H9 (cell line): ENCODE measurements at places on chromosomes 12 and 14. TPM values are rescaled to one million over a fixed set of nuclear protein-coding genes. Genes with fewer than 3 reads are reported as not detected.

FKBP11 gene
- total RNA-seq: 40.8 and 43.6 TPM in 2 replicates

ADAMTS20 gene
- total RNA-seq: 2.1 and 2.7 TPM in 2 replicates

ARHGEF40 gene
- total RNA-seq: 71.1 and 71.4 TPM in 2 replicates

SDR9C7 gene
- not detected in 2 replicates for total RNA-seq

C12orf75 gene
- total RNA-seq: 34.9 and 37.9 TPM in 2 replicates

DDHD1 gene
- 12.8 and 15.7 TPM in 2 replicates for total RNA-seq

MAP3K9 gene
- total RNA-seq: 18.3 and 20.0 TPM in 2 replicates

DNA sequence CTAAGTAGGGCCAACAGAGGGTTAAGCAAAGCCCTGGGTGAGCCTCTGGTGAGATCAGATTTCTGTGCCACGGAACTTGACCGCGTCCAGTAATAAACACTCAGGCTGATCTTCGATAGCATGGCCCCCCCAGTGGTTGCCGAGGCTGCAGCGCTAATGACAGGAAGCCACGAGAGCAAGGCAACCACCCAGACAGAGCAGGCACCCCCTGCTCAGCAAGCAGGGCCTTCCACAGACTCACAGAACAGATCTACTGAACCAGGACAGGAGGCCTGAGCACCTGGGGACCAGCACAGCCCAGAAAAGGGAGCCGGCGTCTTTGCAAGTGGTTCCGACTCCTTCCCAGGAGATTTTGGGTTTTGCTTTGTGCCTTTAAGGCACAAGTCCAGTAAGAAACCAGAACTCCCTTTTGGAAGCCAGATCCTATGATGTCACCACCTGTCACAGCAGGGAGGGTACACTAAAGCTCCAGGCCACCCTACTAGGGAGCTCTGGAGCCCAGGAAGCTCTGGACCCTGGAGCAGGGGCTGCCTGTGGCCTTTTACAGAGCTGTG lies 42.3 kb downstream of the BCL11B start:
- no peak for DNase-seq
- peaks cover 5% of the 10 kb centered on the region; the same call in 1 of the 2 replicates for H3K36me3 ChIP-seq
- H3K4me1 ChIP-seq: peaks cover 3% of the 10 kb centered on the region; the same call in 1 of the 2 replicates

DNA sequence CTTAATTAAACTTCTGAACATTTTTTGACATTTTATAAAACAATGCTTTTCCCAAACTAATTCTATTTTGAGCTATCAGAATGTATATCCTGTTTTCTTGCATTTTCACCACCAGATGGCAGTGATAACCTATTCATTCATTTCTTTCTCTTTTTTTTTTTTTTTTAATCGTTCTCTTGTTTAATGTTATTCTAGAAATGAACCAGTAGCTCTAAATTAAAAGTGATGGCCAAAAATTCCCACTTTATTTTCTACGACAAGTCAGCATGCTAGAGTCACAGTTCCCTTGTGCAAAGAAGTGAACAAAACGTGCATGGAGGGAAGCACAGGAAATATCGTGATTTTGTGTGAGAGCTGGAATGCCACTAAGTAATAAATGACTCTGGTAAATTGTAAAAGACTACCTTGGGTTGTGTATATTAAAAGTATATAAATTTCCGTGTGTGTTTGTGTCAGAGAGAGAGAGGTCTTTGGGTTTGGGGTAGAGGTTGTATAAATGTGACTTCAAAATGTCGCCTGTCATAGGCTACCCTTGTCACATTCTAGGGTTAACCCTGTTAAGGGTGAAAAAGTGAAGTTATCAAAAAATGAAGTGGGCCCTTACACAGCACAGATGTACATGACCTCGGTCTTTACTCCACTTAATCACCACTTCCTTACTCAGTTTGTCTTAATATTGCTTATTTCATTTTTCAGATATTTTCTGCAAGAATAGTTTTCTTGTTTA lies 40.4 kb upstream of the LDHB start:
- no peak for DNase-seq
- H3K4me3 ChIP-seq: no peak overlapping the region
- H3K36me3 ChIP-seq: no peaks in the 10 kb centered on the region
- no peak overlapping the region for H3K27ac ChIP-seq

- no peaks in the 10 kb centered on the region for H3K36me3 ChIP-seq
- H3K4me3 ChIP-seq: no peak overlapping the region
- no peak for DNase-seq
- no peaks in the 10 kb centered on the region for H3K27me3 ChIP-seq
- no peaks in the 10 kb centered on the region; the same call in 1 of the 2 replicates for H3K4me1 ChIP-seq
- H3K27ac ChIP-seq: no peak overlapping the region
Observed at GRCh38 chr14:98103705-98104104, 1168.3 kb downstream of the BCL11B start.

GRCh38 chr14:25079311-25079710 lies 29.4 kb upstream of the STXBP6 start:
- H3K27ac ChIP-seq: no peak overlapping the region
- peaks cover 2% of the 10 kb centered on the region; the same call in 1 of the 3 replicates for H3K36me3 ChIP-seq
- H3K27me3 ChIP-seq: no peaks in the 10 kb centered on the region
- DNase-seq: no peak
- H3K4me1 ChIP-seq: no peaks in the 10 kb centered on the region
- no peak overlapping the region for H3K4me3 ChIP-seq

GRCh38 chr14:70808416-70809224 lies 693 bp downstream of the MAP3K9 start:
- no peak overlapping the region for H3K27ac ChIP-seq
- peak; percentile 67 for DNase-seq
- H3K27me3 ChIP-seq: no peaks in the 10 kb centered on the region
- no peak overlapping the region; the same call in 1 of the 2 replicates for H3K4me3 ChIP-seq

GRCh38 chr12:115374480-115375185 lies 690.7 kb upstream of the TBX3 start:
- H3K4me1 ChIP-seq: no peaks in the 10 kb centered on the region
- H3K27ac ChIP-seq: no peak overlapping the region
- DNase-seq: no peak
- no peaks in the 10 kb centered on the region for H3K36me3 ChIP-seq

- peaks cover 3% of the 10 kb centered on the region; the same call in 1 of the 2 replicates for H3K36me3 ChIP-seq
- H3K27me3 ChIP-seq: no peaks in the 10 kb centered on the region
- H3K4me3 ChIP-seq: no peak overlapping the region
Observed at GRCh38 chr14:40122968-40123648, 690.9 kb upstream of the FBXO33 start.

DNA sequence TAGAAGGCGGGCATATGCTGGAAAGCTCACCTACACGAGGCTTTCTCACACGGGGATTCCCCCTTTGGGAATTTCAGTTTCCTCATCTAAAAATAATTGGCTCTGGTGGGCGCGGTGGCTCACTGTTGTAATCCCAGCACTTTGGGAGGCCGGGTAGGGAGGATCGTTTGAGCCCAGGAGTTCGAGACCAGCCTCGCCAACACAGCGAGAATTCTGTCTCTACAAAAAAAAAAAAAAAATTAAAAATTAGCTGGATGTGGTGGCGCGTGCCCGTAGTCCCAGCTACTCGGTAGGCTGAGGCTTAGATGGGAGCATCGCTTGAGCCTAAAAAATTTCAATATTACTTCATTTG lies 400 bp upstream of the NDUFA12 start:
- 0 out of 2 replicates have a peak, but pooled peaks cover 3% of the 10 kb centered on the region for H3K36me3 ChIP-seq
- no peaks in the 10 kb centered on the region for H3K27me3 ChIP-seq
- no peak for DNase-seq
- peak overlapping the region; percentile 96 for H3K4me3 ChIP-seq
- no peaks in the 10 kb centered on the region for H3K4me1 ChIP-seq

- no peak overlapping the region for H3K27ac ChIP-seq
- H3K4me1 ChIP-seq: no peaks in the 10 kb centered on the region
- H3K27me3 ChIP-seq: no peaks in the 10 kb centered on the region
- H3K4me3 ChIP-seq: no peak overlapping the region
- DNase-seq: no peak
Observed at GRCh38 chr14:44720707-44721106, 213.6 kb upstream of the FSCB start.

GRCh38 chr12:114670291-114670980 lies 13.5 kb downstream of the TBX3 start:
- H3K4me1 ChIP-seq: 0 out of 2 replicates have a peak, but pooled peaks cover 6% of the 10 kb centered on the region
- H3K27me3 ChIP-seq: peaks cover 88% of the 10 kb centered on the region
- no peaks in the 10 kb centered on the region for H3K36me3 ChIP-seq
- H3K27ac ChIP-seq: no peak overlapping the region
- no peak for DNase-seq
- no peak overlapping the region for H3K4me3 ChIP-seq
